Hindlimb muscle (tissue), 1 donor: ENCODE measurements at places on chromosomes 13 and 19.

GRCh38 chr19:12680034-12680433 is 1.6 kb downstream of the DHPS start:
- DNase-seq: no peak

GRCh38 chr13:98584668-98585397 is 7.9 kb upstream of the STK24 start:
- DNase-seq: no peak

DNA sequence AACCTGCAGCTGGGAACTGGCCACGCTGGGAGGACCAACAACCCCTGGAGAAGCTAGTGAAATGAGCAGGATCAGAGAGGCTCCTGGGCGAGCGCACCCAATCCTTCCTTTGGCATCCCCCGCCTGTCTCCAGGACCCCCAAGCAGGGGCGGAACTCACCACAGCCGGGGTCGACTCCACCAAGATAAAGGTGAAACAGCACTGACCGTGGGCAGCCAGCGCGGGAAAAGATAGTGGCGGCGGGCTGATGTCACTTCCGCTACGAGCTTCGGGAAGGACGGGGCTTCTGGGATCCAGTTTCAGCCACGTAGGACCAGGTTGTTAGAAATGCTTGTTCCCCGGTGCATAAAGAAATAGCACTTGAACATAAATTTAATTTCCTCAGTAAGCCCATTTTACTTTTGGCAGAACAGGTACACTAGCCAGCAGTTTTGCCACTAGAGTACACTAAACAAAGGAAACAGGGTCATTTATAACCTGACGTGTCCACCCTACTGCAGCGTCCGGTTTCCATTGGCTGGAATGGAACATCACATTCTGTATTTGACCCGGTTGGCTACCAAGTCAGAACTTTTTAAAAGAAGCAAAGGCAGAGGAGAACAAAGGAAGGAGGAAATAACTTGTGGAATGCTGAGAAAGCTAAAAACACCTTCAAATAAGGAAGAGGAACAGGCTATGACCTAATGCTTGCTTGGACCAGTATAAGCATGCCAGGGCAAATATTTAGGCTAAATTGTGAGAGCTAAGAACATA is 25.5 kb upstream of the ZNF562 start:
- DNase-seq: no peak

GRCh38 chr13:79767126-79767525 is 286.2 kb downstream of the NDFIP2 start:
- DNase-seq: no peak

DNA sequence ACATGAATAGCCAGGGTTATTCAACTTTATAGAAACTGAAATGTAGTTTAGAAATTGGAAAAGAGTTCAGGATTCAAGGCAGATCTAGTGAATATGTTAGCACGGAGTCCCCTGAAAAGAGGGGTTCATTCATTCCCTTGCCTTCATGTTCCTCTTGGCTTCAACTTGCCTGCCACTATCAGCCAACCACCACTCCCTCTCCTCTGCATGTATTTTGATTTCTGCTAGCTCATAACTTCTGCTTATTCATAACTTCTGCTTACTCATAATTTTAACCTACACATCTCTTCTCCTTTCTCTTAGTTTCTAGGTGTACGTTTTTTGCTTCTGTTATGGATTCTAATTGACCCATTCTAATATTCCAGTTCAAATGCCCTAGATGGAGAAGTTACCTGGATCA is 5.5 kb upstream of the SERTM1 start:
- no peak for DNase-seq

DNA sequence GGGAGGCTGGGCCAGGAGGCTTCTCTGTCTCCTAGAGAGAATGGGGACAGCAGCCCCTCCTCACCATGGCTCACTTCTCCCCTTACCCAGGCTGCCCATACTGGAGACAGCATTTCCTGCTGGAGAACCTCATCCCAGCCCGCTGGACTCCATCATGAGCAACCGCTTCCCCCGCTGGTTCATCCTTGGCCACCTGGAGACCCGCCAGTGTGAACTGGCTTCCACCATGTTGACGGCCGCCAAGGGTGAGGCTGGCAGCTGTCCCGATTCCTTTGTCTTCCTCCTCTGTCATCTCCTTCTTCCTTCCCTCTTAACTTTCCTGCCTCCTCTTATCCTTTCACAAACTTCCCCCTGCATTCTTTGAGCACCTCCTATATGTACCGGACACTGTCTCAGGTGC is 28.0 kb downstream of the ZSWIM4 start:
- no peak for DNase-seq

- DNase-seq: no peak
Observed at GRCh38 chr13:53941588-53942190, 913.1 kb downstream of the OLFM4 start.

GRCh38 chr19:8663920-8664670 is 33.7 kb downstream of the NFILZ start:
- DNase-seq: no peak

GRCh38 chr19:17873786-17874757 is 2.3 kb downstream of the SLC5A5 start:
- no peak for DNase-seq
